Activated T-helper 1 cell treated with anti-CD3 and anti-CD28 coated beads, Interleukin-2, amount 50 U/mL, for 16 hours (primary cell): ENCODE measurements at places on chromosomes 2 and 18.
A peak's percentile ranks its signal among the peaks of the same experiment; 100 is the strongest.

DNA sequence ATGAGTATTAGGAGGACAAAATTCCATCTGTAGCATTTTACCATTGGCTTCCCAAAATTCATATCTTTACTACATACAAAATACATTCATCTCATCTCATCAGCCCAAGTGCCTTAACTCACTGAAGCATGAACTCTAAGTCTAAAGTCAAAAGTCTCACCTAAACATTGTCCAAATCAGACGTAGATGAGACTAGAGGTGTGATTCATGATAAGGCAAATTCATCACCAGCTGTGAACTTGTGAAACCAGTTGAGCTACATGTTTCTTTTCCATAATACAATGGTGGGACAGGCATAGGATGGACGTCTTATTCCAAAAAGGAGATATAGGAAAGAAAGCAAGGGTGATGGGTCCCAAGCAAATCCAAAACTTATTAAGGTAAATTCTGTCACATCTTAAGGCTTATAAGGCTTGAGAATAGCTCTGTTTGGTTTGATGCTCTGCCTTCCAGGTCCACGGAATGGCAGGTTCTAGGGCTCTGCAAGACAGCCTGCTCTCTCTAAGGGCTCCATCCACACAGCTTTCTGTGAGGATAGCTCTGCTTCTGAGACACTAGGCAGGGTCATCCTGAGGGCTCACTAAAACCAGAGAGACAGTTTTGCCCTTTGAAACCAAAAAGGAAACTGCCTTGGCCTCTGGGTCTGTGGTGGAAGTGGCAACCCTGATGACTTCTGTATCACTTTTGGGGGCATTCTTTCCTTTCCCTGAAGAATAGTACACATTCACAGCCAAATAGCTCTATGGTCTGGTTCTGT, 9.6 kb downstream of the IFIH1 start:
- no peak for DNase-seq

DNA sequence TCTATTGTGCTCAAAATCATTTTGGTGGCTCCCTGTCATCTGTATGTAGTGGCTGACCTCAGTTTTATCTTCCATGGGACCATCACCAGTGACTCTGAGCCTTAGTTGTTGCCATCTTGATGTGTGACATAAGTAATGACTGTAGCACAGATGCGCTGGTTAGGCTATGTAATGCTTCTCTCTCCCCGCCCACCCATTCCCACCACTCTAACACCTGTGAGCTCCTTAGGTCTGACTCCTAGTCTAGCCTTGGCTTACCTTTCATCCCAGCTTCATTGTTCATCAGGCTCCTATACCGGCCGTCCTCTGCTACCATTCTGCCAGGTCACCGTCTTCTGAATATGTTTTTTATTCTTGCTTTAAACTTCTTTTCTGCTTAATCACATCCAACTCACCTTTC, 17.2 kb downstream of the MYO1B start:
- no peak for DNase-seq

DNA sequence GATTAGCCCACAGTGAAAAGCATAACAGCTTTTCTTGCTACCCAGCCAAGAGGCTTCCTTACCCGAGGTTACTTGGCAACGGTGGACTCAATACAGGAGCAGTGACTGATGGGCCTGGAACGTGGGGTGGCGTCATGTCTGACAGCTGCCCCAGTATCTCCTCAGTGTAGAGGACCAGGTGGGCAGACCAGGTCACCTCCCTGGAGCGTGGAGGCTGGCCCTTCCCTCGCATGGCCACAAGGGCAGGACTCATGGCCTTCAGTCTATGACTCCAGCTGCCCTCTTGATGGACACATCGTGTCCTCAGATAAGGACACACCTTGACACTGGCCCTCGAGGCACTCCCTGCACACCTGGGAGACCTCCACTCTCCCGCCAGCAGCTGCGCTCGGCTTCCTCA, 6.4 kb downstream of the ASPRV1 start:
- no peak for DNase-seq

GRCh38 chr2:133676392-133677130, 108.3 kb upstream of the NCKAP5 start:
- no peak for DNase-seq

- DNase-seq = no peak
These were observed 58.9 kb upstream of the NDUFV2 start for GRCh38 chr18:9043581-9043980.

GRCh38 chr2:218648088-218648786, 11.2 kb downstream of the ZNF142 start:
- DNase-seq = peak; percentile 11

GRCh38 chr2:12618576-12618975, 98.2 kb upstream of the TRIB2 start:
- DNase-seq = no peak

DNA sequence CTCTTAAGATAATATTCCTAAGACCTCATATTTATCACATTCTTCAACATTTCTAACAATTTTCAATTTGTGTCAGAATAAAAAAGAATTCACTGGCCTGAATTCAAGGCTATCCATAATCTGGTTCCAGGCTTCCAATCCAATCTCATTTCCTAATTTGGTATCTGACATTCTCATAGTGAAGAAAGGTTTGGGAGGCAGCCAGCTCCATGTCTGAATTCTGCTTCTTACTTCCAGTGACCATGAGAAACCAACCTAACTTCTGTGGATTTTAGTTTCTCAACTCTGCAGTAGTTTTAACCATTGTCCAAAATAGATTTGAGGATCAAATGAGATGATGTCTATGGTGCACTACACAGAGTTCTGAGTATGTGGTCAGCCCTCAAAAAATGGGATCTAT, 439.1 kb upstream of the GCFC2 start:
- DNase-seq = no peak

GRCh38 chr18:11653521-11653920, 35.5 kb upstream of the GNAL start:
- DNase-seq = no peak

- no peak for DNase-seq
These were observed 61.0 kb downstream of the CDCA7 start for GRCh38 chr2:173415431-173416381.

- no peak for DNase-seq
These were observed 37.2 kb upstream of the BIN1 start for GRCh38 chr2:127143841-127144782.

- no peak for DNase-seq
These were observed 766.2 kb downstream of the MBD2 start for GRCh38 chr18:53458268-53458667.

DNA sequence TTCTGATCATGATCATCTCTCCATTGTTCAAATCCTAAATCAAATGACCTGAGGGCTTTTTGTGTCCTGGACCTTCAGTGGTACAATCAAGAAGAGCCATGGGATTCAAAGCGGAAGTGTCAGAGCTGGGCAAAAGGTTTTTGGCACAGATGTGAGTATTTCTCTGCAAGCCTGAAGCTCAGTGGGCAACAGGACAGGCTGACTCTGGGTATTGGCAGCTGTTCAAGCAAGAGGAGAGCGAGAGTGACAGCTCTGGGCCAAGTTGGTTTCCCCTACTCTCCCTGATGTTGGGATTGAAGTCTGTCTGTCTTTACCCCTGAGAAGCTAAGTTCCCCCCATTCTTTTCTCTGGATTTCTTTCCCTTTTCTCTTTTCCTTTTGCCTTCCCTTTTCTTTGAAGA, 33.3 kb downstream of the DSEL start:
- no peak for DNase-seq

- DNase-seq = no peak
These were observed 50.7 kb downstream of the TRIP12 start for GRCh38 chr2:229870903-229871656.

GRCh38 chr18:31973929-31974546, 31.1 kb upstream of the TRAPPC8 start:
- DNase-seq = no peak

- no peak for DNase-seq
These were observed 38.5 kb upstream of the STPG4 start for GRCh38 chr2:47193607-47194006.

- DNase-seq = no peak
These were observed 562.9 kb upstream of the SETBP1 start for GRCh38 chr18:44117821-44118220.

GRCh38 chr2:19532547-19533196, 174.2 kb upstream of the OSR1 start:
- no peak for DNase-seq

DNA sequence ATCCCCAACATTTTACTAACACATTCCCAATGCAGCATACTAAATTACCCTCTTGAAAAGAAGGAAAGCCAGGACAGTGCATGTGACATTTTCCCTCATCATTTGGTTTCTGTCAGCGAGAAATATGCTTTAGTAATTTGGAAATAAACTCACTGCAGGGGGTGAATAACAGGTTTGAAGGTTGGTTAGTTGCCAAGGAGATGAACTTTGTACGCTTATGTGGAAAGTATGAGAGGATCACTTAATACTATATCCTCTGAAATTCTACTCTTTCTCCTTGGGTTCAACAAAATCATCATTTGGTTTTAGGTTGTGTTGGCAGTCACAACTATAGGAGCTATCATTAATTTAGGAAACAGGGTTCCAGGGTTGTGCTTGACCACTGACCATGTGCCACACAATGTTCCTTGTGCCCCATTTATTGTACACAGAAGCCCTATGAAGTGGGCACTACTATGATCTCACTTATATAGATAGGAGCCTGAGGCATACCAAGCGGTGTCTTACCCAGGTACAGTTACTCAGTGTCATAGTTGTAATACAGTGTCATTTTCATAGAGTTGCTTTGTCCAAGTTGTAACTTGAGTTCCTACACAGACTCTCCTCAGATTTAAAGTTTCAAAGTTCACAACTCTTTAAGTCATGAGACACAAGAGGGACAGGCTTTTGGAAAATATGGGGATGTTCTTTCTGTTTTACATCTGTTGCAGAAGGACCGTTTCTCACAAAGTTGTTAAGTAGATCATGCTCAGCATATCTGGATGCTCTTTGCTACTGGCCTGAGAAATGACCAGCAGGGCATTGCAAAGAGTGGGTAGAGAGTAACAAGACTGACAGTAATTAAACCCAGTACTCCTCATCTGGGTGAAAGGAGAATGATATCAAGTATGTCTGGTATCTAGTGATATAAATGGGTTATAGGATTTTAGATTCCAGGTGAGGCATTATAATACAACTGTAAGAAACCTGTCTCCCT, 91.8 kb downstream of the MAP4K4 start:
- no peak for DNase-seq

- DNase-seq = no peak
These were observed 336.6 kb upstream of the SALL3 start for GRCh38 chr18:78643004-78643403.

DNA sequence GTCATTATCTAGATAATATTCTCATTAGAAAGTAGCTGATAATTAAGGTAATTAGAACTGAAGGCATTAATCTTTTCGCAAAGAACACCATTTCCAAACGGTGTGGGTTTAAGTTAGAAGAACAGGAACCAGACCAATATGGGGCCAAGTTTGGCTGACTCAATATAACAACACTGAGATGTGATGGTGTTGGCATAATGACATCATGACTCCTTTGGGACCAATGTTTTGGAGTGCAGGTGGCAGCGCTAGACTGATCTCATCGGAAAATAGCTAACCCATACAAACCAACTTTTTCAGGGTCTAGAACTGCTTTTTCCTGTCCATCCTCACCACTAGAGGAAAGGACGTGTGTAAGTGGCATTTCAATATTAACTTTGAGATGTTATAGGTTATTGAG, 1171.7 kb upstream of the ZEB2 start:
- DNase-seq = no peak

DNA sequence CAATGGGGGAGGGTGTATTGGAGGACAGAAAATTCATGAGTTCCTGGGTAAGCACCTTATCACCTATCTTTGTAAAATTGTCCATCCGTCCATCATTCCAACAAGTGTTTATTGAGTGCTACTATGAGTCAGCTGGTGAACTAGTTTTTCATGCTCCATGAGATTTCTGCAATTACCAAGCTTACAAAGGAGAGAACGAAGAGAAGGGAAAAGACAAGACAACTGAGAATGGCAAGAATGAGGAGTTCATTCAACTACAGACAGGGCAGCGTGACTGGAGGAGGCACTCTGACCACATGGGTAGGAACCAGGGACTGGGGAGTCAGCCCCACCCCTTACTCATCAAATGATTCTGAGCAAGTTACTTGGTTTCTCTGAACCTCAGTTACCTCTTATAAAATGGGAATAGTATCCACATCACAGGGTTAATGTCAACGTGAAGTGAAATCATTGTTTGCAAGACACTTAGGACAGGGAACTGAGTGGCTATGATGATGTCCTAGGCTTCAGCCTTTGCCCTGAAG, 18.6 kb upstream of the TXNDC2 start:
- DNase-seq = no peak

- no peak for DNase-seq
These were observed 269.7 kb downstream of the ZNF385B start for GRCh38 chr2:179591690-179592089.

DNA sequence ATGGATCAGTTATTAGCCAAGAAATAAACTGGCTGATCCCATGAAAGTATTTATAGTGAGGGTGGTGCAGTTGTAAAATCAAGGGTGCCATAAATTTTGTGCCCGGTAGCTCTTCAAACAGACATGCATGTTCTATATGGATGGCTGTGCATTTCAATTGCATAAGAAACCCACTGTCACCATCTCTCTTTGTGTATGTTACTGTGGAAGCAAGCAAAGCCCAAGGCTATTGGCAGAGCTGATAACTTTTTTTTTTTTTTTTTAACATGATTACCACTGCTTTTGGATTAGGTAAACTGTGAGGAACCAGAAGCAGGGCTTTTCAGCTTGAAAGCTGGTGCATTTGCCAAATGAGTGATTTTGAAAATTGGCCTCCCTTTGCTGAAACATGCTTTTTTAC, 332.6 kb downstream of the SOX11 start:
- no peak for DNase-seq

DNA sequence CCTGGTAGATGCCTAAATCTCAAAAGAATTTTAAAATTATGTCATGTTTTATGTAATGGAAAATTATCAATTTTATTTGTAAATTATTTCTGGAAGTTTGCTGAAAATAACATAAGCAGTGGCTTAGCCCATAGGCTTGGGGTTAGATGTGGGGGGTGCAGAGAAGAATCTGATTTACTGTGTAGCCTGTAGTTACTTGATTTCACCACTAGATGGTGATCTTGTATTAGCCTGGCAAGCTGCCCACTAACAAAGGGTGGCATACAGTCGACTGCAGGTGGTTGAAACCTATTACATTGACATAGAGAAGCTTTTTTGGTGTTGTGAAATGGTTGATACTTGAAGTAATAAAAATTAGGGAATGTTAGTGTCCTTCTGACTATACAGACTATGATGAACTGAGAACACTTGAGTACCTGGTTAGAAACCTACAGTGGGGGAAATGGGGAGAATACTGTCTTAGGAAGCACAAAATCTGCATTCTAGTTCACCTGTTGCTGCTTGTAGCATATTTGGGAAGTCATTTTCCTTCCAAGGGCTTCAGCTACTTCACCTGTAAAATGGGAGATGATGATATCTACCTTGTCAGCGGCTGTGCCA, 191.0 kb upstream of the LHCGR start:
- no peak for DNase-seq

- DNase-seq = no peak
These were observed 708 bp upstream of the MALT1 start for GRCh38 chr18:58670404-58671110.

GRCh38 chr2:84732897-84733778, 147.7 kb downstream of the TRABD2A start:
- DNase-seq = no peak
